Activated CD4-positive, alpha-beta T cell treated with anti-CD3 and anti-CD28 coated beads, Interleukin-2, amount 50 U/mL, for 1 hour (primary cell): ENCODE measurements at places on chromosomes 2 and 18.

DNA sequence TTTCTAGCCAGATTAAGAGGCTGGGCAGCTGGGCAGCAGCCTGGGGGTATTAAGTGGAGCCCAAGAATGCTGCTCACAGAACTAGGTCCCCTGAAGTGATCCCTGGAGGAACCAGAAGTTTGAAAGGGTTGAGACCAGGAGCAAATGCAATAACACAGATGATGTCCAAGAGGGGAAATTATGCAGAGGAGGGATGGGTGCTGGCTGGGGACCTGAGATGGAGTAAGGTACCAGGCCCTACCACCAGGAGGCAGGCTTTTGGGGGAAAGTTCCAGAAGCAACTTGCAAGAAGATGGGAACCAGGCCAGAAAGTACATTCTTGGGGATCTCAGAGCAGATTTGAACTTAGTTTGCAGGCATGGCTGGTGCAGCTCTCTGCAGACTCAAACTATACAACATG lies 175.1 kb downstream of the NCK2 start:
- DNase-seq, result peak; percentile 60

GRCh38 chr2:86372641-86373502 lies 35.4 kb upstream of the REEP1 start:
- no peak for DNase-seq

DNA sequence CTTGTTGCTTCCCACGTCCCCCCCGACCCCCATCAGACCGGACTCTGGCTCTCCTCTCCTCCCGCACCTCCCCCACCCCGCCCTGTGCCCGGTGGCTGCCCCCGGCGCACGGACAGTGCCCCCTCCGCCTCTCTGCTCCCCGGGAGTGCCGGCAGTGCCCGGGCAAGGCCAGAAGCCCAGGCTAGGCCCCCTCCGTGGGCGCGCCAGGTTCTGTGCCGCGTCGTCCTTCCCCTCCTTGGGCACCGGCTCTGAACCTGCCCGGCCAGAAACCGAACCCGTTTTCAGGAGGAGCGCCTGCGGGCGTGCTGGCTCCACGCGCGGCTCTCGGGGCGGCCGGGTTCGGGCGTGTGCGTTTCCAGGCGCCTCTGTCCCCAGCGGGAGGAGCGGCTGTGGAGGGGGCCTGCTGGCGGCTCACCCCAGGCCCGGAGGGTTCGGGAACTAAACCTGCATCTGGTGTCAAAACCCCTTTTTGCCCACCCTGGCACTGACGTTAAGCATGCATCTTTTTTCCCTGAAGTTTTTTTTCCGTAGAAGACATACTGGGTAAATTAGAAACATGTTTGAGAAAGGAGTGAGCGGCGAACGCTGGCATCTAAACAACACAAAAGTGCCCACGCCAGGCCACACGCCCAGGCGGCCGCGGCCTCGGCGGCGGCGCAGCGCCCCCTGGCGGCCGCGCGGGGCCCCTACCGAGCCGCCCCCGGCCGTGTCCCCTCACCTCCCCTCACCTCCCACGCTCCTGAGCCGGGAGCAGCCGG lies 123.9 kb upstream of the SLC1A4 start:
- peak; percentile 57 for DNase-seq

- no peak for DNase-seq
Measured at GRCh38 chr2:81304154-81304830, 999.7 kb upstream of the LRRTM1 start.

DNA sequence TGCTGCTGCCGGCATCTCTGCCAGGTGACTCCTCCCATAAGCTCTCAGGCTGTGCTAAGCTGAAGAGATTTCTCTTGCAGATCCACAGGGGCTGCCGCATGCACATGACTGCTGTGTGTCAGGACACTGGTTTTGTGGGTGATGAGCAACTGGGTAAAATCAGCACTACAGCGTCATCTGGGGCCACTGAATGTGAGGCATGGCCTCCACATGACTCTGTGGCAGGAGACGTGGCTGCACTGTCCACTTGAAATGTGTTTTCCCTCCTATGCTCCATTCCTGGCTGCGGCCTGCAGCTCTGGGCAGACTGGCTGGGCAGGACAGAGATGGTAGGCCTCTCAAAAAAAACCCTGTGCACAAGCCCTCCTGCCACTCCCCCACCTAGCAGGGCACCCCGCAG lies 63.6 kb downstream of the MARCO start:
- no peak for DNase-seq

DNA sequence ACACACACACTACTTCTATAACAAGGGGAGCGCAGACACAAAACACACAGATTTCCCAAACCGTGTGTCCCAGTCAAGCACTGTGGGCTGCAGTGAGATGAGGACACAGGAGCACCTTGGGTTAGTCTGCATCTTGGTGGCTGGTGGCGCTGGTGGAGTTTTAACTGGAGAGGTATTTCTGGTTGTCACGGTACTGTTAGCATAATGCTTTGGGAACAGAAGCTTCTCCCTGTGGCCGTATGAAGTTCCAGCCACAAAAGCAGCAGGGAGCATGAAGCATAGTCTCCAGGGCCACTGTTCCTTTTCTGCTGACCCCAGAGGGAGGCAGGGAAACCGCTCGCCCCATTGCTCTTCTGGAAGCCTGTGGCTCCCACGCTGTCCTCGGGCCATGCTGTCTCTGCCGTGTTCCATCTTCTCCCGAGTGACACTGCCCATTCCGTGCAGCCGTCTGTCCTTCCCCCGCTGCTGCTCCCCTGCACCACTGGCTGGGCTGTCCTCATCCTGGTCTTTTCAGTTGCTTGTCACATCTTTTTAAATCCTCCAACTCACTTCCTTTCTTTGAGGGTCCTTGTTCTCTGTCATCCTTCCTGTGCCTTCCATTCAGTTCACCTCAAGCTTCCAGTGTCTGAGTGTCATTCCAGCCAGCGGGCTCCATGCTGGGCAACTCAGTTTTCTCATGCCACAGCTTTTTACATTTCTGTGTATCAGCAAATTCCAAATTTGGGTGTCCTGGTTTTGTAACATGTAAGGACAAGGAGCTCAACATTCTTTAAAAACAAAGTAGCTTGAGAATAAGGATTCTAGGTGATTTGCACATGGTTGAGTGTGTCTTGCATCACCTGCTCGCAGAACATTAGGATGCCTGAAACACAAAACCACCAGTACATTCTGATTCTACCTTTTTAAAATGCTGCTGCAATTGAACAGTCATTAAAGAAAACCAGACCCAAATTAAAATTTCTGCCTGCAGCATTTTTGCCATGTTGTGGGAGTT lies 125.0 kb downstream of the MTCL1 start:
- DNase-seq, result no peak

GRCh38 chr2:18959952-18960717 lies 370.8 kb upstream of the NT5C1B start:
- DNase-seq, result no peak

GRCh38 chr2:172228177-172228808 lies 125.6 kb upstream of the DLX2 start:
- DNase-seq, result no peak

GRCh38 chr2:45944074-45944473 lies 292.6 kb downstream of the PRKCE start:
- no peak for DNase-seq

- DNase-seq, result no peak
Measured at GRCh38 chr2:30339071-30339470, 107.7 kb downstream of the LBH start.

GRCh38 chr2:101120124-101120996 lies 30.8 kb downstream of the TBC1D8 start:
- DNase-seq, result no peak

- DNase-seq, result no peak
Measured at GRCh38 chr18:3219241-3219630, 532 bp downstream of the MYOM1 start.

DNA sequence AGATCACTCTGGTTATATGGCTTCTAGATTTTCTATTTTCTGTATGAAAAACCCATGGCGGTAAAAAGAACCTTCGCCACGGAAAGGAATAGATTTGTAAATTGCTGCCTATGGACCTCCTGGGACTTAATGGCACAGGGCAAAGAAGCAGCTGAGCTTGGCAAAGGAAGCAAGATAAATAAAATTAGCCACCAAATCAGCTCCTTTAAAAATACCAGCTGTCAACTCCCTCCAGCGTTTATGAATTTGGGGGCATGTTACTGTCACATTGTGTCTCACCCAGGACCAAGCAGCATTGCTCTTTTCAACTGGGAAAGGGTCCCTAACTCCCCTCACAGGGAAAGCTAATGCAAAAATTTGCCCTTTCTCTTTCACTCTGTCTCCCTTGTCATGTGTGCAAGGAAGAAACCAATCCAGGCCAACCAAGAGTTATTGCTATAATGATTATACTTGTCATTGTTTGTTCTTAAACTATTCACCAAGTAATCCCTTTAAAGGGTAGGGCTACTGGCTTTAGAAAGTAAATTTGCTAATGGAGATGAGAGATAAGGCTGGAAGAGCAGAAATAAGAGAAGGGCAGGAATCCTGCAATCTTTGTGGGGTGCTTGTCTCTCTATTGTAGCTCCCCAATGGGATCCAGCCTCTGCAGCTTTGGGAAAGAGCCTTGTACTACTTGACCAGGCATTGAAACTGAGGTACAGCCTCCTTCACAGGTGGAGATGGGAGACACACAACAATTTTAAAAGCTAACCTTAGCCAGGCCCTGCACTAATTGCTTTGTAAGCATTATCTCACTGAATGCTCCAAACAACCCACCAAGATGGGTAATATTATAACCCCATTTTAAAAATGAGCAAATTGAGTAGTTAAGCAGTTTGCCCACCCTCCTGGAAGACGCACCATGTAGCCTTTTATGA lies 119.1 kb upstream of the KLF7 start:
- DNase-seq, result no peak

- DNase-seq, result no peak
Measured at GRCh38 chr2:19857806-19858205, 44.0 kb downstream of the TTC32 start.

- no peak for DNase-seq
Measured at GRCh38 chr2:14827226-14828023, 194.9 kb downstream of the LRATD1 start.

DNA sequence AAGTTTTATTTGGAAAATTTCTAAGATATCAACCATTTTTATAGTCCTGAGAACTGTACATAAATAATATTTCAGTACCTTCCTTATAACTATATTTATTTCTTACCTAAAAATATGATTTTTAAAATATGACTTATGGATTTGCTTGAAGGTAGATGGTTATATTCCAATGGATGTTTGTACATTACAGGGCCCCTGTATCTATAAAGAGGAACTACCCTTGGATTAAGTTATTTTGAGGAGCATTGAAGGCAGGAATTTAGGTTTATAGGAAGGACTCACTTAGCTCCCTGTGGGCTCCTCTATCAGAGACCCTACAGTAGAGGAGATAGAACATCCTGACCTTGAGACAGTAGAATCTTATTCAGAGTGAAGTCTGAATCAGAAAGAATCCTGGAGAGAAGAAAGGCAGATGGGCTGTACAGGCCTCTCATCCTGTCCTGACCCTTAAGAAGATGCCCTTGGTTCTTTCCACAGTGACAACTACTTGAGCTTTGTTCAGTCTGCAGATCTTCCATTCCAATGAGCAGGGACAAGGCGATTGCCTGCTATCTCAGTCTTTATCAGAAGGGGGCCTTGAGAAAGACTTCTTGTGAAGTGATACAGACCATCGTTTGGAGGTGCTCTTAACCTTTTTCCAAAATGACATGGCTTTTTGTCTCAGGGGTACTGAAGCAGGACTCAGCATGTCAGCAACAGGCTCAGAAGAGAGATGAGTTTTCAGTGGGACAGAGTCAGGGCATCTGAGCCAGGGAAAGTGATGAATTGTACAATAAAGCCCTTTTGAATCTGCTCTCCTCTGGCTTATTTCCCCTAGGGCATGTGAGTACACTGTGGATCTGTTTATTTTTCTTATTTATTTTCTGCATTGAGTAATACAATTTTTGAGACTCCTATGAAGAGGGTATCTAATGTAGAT lies 20.9 kb downstream of the OXER1 start:
- DNase-seq, result no peak

DNA sequence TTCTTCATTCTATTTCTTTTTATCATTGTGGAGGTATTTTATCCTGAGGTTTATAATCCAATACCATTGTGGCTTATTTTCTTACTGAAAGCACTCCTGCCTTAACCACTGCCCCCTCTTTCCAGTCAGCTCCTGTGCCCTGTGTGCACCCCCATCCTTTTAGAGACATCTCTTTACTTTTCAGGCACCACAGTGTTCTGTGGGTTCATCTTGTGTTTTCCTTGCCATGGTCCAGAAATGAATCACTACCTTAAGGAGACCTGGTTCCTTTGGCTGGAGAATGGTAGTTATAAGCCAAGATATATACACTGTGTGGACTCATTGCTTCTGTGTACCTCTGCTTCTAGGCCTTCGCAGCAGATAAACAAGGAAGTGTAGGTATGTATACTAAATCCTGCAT lies 278.3 kb downstream of the PTGR3 start:
- DNase-seq, result no peak

- no peak for DNase-seq
Measured at GRCh38 chr2:180751306-180751920, 229.0 kb upstream of the UBE2E3 start.

- no peak for DNase-seq
Measured at GRCh38 chr2:81283081-81283480, 978.5 kb upstream of the LRRTM1 start.

GRCh38 chr2:119267604-119268003 lies 44.0 kb downstream of the STEAP3 start:
- DNase-seq, result no peak

- no peak for DNase-seq
Measured at GRCh38 chr2:119177171-119177837, 18.8 kb upstream of the C1QL2 start.
